ENCODE measurements at places on chromosomes 11 and 22. TPM values are rescaled to one million over a fixed set of nuclear protein-coding genes. Genes with fewer than 3 reads are reported as not detected.

TSSK2 gene
- not detected for total RNA-seq

DNAJB7 gene
- not detected for total RNA-seq

MMP8 gene
- total RNA-seq = 0.03 TPM

HNRNPUL2 gene
- 13.5 TPM for total RNA-seq

OSM gene
- total RNA-seq = not detected

All from G401 (cell line).